SIG-M5 (cell line): ENCODE measurements at places on chromosomes 7 and 10.

- no peak for DNase-seq
Measured at GRCh38 chr10:72335394-72336258, 19.1 kb downstream of the DNAJB12 start.

DNA sequence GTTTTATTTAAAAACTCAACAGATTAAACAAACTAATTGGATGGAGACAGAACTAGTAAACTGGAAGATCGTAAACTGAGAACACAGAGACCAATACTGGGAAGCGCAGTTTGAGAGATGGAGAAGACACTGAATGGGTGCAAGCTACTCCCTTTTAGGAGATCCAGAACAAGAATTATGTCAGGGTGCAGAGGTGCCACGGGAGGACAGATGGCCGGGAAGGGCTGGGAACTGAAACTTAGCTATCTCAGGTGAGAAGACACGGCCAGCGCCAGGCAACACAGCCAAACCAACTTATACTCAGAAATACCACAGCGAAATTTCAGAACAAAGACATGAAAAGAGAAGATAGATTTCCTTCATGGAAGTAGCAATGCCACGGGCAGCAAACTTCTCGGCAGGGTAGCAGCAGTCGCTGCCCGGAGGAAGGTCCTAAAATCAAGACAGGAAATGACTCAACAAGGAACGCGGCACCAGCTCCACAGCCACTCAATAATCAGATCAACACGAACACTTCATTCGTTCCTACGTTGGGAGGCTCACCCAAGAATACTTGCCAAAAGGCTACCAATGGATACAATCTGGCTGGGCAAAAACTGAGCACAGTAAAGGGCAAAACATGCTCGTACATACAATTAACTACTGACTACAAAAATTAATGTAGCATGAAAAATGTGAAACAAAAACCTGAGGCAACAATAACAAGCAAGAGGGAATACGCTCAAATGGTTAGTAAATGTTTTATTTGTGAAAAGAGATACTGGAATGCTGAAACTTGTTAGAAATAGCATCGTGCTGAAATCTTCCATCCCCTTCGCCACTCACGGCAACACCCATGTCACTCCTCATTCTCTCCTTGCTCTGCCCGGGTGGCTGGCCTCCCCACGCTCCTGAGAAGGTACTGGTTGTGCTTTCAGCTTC is 2.2 kb upstream of the LRRC27 start:
- DNase-seq = no peak

DNA sequence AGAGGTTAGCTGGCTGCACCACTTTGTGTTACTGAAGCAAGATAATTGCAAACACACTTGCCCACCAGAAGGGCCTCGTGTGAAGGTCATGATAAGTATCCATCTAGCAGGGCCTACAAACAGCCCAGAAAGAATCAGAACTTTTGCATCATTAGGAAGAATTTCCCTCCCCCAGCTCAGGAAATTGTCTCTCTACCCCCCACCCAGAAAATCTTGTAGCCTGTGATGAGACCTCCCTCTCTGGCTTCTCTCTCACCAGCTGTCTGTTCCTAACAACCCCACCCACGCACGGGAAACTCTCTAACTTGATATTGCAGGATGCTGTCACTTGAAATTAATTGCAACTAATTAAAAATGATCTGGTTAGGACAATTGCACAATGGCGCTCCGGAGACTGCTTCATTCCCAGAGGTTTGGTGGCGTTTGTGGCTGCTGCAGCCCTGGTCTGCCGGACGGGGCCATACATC is 34.5 kb downstream of the ZNF503 start:
- no peak for DNase-seq

GRCh38 chr10:29730458-29730857 is 95.7 kb upstream of the SVIL start:
- no peak for DNase-seq

- no peak for DNase-seq
Measured at GRCh38 chr7:30352169-30352568, 67.8 kb downstream of the ZNRF2 start.

- DNase-seq = no peak
Measured at GRCh38 chr7:36795451-36796021, 71.2 kb upstream of the AOAH start.

GRCh38 chr7:112255388-112255720 is 48.9 kb downstream of the ZNF277 start:
- DNase-seq = no peak

DNA sequence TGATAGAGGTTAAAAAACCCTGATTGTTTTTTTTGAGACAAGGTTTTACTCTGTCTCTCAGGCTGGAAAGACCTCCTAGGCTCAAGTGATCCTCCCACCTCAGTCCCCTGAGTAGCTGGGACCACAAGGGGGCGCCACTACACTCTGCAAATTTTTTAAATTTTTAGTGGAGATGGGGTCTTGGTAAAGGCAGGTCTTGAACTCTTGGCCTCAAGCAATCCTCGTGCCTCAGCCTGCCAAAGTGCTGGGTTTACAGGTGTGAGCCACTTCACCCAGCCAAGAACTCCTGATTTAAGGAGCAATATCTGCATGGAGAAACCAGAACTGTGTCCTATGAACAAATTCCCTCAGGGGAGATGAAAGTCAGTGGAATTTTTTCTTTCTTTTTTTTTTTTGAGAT is 7.3 kb upstream of the KLHDC10 start:
- no peak for DNase-seq

GRCh38 chr10:71316056-71316785 is 2.8 kb upstream of the SLC29A3 start:
- no peak for DNase-seq

DNA sequence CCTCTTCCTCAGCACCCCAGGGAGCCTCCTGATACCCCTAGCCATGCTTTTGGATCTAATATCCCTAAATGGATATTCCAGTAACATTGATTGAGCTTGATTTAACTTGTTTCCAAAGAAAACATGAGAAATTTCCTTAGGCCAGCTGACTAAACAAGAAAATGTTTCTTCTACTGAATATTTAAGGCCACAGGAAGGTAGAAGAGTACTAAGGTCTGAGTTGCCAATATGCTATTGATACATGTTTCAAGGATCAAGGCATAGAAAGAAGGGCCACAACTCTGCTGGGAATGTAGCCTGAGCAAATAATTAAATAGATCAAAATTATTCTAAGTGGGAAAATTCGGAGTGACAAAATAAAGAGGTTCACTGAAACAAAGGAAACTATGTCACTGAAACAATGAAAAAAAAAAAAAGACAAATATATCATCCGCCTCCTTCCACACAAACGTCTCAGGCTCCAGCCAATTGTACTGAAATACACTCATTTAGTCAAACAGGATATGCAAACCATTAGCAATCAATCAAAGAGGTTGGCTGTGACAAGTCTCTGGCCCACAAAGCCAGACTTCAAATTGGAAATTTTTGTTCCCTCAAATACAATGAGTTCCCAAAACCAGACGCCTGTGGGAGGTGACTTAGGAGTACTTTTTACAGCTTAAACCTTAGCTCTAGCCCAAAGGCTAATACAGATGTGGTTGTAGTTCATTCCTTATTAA is 396.2 kb downstream of the HTR7 start:
- no peak for DNase-seq

DNA sequence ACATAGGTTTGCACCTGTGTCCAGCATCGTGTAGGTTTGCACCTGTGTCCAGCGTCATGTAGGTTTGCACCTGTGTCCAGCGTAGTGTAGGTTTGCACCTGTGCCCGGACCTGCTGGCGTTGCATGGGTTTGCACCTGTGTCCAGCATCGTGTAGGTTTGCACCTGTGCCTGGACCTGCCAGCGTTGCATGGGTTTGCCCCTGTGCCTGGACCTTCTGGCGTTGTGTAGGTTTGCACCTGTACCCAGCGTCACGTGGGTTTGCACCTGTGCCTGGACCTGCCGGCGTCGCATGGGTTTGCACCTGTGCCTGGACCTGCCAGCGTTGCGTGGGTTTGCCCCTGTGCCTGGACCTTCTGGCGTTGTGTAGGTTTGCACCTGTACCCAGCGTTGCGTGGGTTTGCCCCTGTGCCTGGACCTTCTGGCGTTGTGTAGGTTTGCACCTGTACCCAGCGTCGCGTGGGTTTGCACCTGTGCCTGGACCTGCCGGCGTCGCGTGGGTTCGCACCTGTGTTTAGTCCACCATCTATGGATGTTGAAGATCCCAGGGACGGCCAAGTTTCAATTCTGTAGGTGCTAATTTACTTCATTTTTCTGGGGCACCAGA is 158.0 kb downstream of the WDR37 start:
- no peak for DNase-seq

GRCh38 chr10:87862679-87863052 is 667 bp downstream of the KLLN start:
- DNase-seq = no peak

DNA sequence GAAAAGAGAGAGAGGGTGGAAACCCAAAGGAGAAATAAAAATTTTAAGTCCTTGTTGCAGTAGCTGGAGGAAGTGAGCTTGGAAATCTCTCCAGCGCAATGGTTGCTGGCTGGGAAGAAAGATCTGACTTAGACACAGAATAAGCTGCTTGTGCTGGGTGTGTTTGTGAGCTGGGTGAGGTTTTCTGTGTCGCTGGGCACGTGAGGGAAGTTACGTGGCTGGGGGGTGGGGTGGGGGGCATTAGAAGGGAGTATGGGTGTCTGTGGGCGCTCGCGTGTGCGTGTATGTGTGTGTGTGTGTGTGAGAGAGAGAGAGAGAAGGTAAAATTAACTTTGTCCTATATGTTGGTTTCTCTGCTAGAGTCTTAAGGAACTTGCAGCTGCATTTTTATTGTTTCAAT is 11.6 kb downstream of the TCF7L2 start:
- DNase-seq = no peak

DNA sequence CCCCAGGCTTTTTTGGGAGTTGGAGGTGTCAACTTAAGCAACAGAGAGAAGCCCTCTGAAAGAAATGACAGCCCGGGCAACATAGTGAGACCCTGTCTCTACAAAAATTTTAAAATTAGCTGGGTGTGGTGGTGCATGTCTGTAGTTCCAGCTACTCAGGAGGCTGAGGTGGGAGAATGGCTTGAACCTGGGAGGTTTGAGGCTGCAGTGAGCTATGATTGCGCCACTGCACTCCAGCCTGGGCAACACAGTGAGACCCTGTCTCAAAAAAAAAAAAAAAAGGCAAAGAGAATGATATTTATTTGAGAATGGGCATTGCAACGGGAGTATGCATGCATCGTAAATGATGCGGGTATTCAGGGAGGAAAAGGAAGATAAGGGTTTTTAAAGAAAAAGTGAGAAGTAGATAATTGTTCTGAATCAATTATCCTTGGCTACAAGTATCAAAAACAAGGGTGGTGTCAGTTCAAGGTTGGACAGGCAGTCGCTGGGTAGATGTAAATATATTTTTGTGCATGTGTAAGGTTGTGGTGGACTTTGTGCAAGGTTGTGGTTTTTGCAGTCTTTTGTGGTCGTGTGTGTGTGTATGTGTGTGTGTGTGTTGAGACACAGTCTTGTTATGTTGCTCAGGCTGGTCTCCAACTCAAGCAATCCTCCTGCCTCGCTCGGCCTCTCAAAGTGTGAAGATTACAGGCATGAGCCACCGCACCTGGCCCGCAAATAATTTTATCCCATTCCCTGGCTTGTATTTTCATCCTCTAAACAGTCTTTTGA is 65.6 kb downstream of the COL26A1 start:
- no peak for DNase-seq

DNA sequence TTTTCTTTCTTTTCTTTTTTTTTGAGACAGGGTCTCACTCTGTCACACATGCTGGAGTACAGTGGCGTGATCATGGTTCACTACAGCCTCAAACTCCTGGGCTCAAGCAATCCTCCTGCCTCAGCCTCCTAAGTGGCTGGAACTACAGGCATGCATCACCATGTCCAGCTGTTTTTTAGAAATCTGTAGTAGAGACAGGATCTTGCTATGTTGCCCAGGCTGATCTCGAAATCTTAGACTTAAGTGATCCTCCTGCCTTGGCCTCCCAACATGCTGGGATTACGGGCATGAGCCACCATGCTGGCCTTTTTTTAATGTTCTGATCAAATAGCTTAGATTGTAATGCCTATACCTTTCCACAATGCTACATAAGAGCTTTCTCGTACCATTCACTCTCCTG is 107.0 kb upstream of the KCTD7 start:
- DNase-seq = no peak

DNA sequence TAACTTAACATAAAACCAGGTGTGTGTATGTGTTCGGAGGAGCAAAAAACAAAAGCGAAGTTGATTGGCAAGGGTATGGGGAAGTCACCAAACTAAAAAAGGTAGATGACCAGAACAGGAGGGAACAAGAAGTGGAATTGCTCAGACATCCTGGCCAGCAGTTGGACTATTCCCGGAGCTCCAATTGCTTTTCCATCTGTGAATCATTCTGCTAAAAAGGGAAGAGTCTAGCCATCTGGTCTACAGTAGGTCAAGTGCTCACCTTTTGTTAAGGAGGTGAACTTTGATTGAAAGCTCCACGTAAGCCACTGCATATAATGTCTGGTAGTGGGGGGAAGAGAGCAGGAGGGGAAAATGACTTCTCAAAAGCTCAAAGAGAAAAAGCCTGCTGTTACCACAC is 50.0 kb upstream of the BET1 start:
- DNase-seq = no peak

- no peak for DNase-seq
Measured at GRCh38 chr7:50781381-50782293, 1.1 kb downstream of the GRB10 start.

GRCh38 chr7:5361446-5362127 is 62.0 kb downstream of the TNRC18 start:
- no peak for DNase-seq

DNA sequence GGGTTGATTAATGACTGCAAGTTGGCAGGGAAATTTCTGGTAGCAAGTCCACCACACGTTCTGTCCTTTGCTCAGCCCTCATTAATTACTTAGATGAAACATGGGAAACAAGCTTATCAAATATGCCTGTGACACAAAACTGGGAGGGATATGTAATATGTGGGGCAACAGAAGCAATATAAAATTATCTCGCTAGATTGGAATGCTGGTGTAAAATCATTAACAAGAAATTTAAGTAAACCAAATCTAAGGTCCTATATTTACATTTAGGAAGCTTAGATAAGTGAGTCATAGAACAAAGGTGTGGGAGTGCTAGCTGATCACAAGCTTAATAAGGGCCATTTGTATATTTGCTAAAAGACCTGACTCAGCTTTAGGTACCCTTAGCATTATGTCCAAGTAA is 23.5 kb downstream of the TRPV5 start:
- DNase-seq = no peak

- no peak for DNase-seq
Measured at GRCh38 chr10:102476466-102477141, 25.3 kb upstream of the C10orf95 start.

DNA sequence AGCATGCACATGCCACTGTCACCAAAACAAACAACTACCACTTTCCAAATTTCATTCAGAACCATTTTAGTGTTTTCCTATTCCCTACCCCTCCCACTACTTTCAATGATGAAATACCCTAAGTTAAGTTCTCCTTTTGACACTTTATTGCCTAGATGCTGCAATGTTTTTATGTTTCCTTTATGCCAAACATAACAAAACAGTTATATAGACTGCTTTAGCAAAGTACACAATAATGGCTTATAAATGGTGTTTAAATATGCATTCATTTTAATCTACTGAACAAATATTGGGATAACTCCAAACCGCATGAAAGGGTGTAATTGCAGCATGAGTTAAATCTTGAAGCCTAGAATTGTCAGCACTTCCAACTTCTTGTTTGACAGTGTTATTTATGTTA is 69.2 kb downstream of the PHYHIPL start:
- no peak for DNase-seq

DNA sequence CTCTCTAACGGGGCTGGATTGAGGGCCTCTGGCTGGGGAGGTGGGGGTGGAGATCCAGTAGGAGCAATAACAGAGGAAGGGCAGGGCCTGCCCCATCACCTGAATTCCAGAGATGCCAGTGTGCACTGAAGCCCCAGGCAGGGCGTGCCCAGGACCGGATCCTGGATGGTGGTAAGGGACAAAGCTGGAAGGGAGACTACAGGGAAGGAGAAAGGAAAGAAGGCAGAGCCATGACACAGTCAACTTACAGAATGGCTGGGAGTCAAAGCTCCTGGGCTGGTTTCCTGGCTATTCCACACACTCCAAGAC is 666 bp downstream of the TMEM139 start:
- DNase-seq = no peak
